ENCODE measurements at places on chromosomes 16 and 17.

- no peak for DNase-seq
Measured at GRCh38 chr16:55051571-55052347, 121.1 kb downstream of the IRX5 start.

GRCh38 chr16:68992521-68992920, 112.9 kb upstream of the HAS3 start:
- no peak for DNase-seq

DNA sequence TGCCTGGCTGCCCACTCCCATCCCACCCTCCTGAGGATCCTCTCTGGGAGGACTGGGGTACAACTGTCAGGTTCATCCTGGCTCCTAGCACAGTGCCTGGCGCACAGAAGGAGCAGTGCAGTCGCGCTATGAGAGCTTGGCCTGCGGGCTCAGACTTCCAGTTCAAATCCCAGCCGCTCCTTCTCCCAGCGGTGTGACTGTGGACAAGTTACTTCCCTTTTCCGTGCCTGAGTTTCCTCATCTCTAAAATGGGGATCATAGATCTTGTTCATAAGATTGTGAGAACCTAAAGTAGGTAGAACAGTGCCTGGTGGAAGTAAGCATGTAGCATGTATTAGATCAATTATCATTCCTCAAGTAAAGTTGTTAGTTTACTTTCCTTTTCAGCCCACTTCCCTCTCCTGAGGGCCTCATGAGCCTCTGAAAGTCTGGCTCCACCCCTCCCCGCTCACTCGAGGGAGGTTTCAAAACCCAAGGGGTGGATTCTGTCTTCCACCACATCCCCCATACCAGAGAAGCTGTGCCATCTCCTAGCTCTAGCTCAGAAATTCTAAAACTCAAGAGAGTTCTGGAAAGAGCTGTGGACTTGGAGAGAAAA, 19.9 kb upstream of the COL1A1 start:
- no peak for DNase-seq

GRCh38 chr16:11792410-11793241, 4.4 kb downstream of the ZC3H7A start:
- peak; percentile 92 for DNase-seq

GRCh38 chr17:4098521-4099209, 44.2 kb downstream of the ZZEF1 start:
- no peak for DNase-seq

DNA sequence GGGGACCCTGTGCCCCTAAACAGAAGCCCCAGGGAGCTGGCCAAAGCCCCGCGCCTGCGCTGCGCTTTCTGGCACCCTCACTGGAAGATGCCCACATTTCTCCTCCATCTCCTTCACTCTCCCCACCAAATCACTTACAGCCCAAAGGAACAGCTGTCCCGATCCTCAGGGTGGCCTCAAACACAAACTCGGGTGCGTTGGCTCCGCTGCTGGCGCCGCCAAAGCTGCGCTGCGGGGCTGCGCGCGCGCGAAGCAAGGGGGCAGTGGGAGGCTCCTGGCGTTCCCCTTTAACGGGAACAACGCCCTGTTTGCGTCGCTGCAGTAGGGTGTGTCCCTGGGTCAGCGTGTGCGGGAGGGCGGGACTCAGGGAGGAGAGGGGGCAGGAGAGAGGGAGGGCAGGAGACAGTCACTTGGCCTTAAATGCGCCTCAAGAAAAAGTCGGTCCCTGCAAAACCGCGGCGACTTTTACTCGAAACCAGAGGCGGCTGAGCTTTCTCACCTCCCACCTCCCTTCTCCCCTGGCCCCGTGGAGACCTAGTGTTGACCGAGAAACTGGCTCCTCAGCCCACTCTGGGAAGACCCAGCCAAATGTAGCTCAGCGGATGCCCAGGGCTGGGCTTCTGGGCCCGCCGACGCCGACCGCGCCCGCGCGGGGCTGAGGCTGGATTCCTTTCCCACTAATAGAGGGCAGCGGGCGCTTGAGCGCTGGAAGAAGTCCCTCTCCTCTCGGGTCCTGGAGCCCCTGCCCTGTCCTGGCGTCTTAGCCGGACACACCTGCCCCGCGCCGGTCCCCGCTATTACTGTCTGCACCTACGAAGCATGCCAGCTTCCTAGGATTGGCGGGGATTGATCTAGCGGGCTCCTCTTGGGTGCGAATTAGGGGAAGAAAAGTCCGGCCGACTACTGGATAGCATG, 2.6 kb downstream of the PMP22 start:
- no peak for DNase-seq
